ENCODE measurements at places on chromosomes 1 and 21.

DNA sequence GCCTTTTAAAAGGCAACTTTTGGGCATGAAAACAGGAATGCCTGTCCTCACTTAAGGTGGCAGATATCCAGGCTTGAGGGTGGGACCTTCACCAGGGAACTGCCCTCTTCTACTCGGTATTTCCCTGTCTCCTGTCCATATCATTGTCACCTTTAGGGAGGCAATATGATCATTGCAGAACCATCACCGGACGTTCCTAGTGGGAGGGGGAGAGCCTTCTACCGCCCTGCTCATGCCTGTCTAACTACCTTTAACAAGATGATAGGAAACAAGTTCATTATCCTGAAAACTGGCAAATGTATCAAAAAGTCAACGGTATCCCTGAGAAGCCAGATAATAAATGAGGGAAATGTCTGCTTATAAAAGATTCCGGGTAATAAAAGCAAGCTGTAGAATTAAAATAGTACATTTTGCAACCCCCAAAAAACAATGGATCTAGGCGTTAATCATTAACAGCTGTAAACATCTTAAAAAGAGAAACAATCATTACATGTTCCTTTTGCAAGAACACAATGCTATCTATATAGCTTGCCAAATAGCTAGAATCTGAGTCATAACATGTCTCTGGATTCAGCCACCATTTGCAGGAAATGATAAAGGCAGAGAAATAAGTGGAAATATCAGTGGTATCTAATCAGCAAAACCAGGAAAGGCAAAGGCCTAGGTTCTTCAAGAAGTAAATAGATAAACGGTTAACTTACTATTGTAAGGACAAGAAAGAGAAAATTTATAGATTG, 852.9 kb upstream of the ADGRL4 start:
- no peak overlapping the region for H3K27ac ChIP-seq
- no peaks in the 10 kb centered on the region for H3K27me3 ChIP-seq
- H3K4me1 ChIP-seq = no peaks in the 10 kb centered on the region
- no peak for DNase-seq
- H3K4me3 ChIP-seq = no peak overlapping the region
- H3K36me3 ChIP-seq = no peaks in the 10 kb centered on the region

DNA sequence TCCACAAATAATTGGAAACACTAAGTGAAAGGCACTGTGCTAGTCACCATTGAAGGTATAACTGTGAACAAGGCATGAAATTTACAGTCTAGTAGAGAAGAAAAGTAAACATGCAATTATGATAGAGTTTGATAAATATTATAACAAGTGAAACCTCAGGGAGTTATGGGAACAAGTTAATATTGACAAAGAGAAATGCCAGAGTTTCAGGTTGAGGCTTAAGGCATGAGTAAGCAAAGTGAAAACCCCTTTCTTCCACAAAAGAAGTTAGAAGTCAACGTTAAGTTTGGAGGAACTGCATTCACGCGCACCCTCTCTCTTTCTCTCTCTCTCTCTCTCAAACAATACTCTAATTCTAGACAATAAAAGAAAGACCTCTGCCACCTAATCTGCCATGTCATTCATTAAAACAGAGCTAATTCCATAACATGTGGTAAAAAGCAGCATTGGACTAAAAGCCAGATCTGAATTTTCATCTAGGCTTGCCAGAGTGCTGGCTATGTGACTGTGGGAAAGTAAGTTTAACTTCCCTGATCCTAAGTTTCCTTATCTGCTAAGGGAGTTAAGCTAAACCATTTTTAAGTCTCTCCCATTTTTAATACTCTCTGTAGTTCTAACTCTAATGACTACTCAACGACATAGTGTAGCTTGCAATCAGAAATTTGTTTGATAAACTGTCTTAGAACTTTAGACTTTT, 22.0 kb downstream of the SLC44A5 start:
- H3K4me1 ChIP-seq = no peaks in the 10 kb centered on the region
- H3K27me3 ChIP-seq = no peaks in the 10 kb centered on the region
- H3K27ac ChIP-seq = no peak overlapping the region
- no peak overlapping the region for H3K4me3 ChIP-seq
- no peaks in the 10 kb centered on the region for H3K36me3 ChIP-seq

DNA sequence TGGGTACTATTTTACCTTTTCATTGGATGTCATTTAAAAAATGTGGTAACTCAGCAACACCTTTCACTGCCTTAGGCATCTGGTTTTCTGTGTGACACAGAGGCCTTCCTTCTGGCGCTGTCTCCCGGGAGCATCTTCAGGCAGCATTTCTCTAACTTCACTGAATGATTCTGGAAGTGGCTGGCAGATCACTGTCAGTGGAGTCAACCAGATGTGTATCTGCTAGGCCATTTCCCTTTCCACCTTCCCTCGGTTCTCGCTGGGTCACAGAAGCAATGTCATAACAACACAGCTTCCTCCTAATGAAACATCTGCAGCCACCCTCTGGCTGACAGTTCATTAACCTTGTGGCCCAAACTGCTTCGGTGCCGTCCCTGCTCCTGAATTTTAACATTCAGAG, 137.8 kb downstream of the KIF26B start:
- H3K27ac ChIP-seq = no peak overlapping the region
- no peaks in the 10 kb centered on the region for H3K27me3 ChIP-seq
- no peak for DNase-seq
- no peaks in the 10 kb centered on the region for H3K36me3 ChIP-seq

DNA sequence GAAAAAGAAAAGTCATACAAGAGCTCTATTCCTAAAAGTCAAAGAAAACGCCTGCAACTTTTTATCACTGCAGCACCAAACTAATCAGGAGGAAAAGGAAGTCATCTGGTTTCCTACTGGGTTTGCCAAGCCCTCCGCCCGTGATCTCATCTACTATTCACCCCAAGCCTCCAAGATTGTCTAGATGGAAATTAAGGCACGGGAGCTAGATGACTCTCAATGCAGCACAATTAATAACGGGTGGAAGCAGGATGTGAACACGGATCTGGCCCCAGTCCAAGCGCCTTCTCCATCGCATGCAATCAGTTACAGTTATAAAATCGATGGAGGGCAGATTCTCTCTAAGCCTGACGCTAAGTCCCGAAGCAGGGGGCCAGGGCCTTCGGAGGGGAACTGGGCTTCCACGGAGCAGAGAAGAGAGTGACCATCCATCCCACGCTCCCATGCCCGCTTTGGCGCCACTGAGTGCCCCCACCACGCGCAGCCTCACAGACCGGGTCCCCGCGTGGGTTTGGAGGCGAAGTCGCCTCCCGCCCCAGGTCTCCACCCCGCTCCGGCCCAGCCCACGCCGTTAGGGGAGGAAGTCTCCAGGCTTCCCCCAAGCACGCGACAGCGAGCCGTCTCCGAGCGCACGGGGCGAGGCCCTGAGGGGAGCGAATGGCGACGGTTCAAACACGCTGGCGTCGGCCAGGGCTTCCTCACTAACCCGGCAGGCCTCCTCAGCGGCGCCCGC, 1.8 kb downstream of the HSF2BP start:
- no peaks in the 10 kb centered on the region for H3K27me3 ChIP-seq
- no peaks in the 10 kb centered on the region for H3K4me1 ChIP-seq
- H3K4me3 ChIP-seq = no peak overlapping the region
- H3K36me3 ChIP-seq = peaks cover 17% of the 10 kb centered on the region
- no peak overlapping the region for H3K27ac ChIP-seq
- no peak for DNase-seq

DNA sequence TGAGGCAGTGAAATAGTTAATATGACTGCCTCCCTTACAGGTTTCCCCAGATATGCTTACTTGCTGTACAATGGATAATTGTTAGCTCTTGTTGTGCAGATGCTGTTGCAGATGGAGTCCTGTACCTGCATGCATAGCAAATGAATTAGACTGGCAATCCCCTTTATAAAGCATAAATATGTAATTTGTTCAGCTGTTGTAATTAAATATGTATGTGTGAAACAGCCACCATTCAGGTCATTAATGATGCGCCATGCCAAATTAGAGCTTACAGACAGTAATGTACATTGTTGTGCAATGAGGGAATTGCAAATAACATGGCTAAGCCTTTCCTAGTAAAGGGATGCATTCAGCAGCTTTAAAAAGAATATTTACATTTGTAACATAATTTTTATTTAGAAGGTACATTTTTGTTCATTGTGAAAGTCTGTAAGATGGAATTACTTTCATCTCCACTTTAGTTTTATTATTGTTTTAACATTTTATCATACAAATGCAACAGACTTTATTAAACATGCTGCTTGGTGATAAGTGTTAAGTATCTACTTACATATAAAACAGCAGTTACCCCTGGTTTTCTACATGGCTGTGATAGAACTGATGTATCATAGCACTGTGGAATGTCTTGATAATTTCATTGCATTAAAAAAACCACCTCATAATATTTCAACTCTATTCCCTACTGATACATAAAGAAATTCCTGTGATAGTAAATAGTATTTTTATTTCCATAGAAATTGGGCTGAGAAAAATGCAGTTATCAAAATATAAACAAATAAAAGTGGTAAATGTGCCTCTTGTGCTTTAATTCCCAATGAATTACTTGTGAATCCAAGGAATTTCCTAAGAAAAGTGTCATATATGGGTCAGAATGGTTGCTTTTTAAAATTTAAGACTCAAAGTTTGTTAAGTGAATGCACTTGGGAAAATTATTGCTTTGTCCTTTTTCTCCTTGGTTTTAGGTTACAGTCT, 99.0 kb downstream of the NFIA start:
- no peaks in the 10 kb centered on the region for H3K27me3 ChIP-seq
- no peaks in the 10 kb centered on the region for H3K36me3 ChIP-seq

GRCh38 chr1:19858893-19859292, 23.3 kb upstream of the OTUD3 start:
- no peaks in the 10 kb centered on the region for H3K4me1 ChIP-seq
- DNase-seq = no peak
- H3K27me3 ChIP-seq = no peaks in the 10 kb centered on the region
- no peaks in the 10 kb centered on the region for H3K36me3 ChIP-seq
- H3K4me3 ChIP-seq = no peak overlapping the region

GRCh38 chr1:167467126-167467710, 51.1 kb downstream of the CD247 start:
- no peak overlapping the region for H3K27ac ChIP-seq
- H3K4me3 ChIP-seq = no peak overlapping the region
- H3K4me1 ChIP-seq = no peaks in the 10 kb centered on the region

DNA sequence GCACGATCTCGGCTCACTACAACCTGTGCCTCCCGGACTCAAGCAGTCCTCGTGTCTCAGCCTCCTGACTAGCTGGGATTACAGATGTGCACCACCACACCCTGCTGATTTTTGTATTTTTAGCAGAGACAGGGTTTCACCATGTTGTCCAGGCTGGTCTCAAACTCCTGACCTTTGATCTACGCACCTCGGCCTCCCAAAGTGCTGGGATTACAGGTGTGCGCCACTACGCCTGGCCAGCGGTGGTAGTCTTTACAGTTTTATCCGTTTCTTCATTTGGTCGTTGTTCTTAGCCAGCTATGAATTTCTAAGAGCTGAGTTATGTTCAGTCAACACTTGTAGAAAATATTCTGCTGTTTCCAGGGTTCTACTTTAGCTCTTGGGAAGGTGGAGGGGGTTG, 53.3 kb downstream of the AKNAD1 start:
- peaks cover 30% of the 10 kb centered on the region for H3K36me3 ChIP-seq
- no peak overlapping the region for H3K4me3 ChIP-seq
- H3K27me3 ChIP-seq = no peaks in the 10 kb centered on the region
